ENCODE measurements at places on chromosomes 3 and 15.

DNA sequence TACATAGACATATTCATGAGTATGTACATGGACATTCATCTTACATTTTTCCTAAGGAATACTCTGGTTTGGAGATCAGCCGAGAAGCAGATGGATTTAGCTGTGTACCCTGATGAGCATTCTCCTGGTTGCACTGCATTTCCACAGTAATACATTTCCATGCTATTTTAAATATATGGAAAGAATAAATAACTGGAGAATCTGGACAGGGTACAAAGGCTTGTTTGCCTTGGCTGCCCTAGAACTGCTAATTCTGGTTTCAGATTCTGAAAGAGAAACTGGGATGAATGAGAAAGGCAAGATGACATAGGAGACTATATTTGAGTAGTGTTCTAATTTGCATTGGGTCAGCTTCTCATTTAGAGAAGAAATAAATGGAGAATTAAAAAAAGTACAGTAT lies 190.8 kb upstream of the FAM3D start:
- no peak for DNase-seq

DNA sequence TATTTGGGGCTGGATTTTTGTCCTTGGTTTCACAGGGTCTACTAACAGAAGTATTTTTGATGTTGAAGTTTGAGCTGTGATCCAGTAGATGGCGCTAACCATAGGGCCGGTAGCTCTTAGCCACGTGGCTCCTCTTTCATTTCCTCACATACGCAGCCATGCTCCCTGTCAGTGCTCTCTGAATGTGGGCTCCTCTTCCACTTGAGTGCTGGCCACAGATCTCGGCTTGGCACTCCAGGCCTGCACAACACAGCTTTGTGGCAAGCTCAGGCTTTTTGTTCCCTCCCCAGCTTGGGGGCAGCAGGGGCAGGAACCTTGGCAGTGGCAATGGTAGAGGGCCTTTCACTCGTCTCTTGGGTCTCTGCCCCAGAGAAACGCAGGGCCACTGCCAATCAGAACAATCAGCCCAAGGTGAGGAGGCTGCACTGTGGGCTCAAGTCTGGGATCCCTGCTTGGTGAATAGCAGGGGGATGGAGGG lies 18.6 kb upstream of the DNAAF4 start:
- DNase-seq, result no peak

- DNase-seq, result no peak
Measured at GRCh38 chr3:49807431-49808114, 4.5 kb downstream of the INKA1 start.

DNA sequence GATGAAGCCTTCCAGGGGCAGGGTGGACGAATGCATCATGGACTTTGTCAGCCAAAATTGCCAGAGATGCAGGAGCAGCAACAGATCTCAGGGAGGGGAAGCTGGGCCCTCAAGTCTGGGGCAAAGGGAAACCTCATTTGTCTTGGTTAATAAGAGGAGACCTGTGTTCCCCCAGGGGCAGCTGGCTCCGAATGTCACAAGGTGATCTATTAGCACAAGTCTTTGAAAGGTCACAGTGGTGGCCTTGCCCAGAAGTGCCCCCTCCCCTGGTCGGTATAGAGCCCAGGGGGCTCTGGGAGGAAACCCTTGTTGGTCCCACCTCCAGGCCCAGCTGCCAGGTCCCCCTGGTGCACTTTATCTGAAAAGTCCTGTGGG lies 46.2 kb downstream of the ABTB1 start:
- DNase-seq, result no peak

DNA sequence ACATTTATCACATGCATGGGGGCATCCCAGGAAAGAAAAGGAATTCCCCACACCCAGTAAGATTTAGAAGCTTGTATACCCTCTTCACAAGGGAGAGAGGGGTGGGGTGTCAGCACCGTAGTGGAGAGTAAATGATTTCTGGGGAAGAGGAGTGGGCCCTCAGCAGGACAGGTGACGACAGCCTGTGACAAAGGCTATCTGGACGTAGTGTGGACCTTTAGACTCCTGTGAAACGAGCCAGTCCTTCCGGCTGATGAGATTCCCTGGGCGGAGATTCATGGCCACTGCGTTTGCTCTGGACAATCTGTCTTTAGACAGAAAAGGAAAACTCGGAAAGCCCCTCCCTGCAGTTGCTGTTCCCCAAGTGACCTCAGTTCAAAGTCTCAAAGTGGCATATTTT lies 1.7 kb upstream of the FAM3D start:
- no peak for DNase-seq

DNA sequence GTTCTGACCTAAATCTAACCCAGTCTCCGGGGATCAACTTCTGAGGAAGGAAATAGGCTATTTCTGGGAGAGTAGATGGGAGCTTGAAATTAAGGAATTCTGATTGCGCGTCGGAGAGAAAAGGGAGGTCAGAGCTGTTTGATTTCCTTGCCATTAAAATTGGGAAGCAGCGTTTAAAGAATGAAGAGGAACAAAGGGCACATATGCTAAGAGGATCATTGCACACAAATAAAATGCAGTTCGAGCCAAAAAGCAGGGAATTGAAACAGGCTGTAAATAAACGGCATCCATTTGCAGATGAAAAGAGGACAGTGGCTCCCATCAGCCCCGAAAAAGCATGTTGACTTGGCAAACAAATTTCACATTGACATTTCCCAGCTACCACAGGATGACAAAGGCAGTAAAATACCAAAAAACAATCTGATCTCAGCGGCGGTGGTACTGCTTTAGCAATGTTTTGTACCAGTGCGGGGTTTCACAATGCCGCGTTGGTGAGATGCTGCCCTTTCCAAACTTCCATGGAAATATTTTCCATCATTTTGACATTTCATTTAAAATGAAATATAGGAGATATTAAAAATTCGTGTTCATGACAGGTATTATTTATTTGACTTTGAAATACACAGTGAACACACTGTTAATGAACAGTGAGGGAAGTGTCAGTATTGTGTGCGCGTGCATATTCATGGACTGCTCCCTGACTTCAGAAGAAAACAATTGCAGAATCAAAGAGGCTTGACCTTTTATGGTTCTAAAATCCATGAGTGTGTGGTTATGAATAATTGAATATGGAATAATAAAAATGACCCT lies 108.8 kb downstream of the SQOR start:
- DNase-seq, result no peak

DNA sequence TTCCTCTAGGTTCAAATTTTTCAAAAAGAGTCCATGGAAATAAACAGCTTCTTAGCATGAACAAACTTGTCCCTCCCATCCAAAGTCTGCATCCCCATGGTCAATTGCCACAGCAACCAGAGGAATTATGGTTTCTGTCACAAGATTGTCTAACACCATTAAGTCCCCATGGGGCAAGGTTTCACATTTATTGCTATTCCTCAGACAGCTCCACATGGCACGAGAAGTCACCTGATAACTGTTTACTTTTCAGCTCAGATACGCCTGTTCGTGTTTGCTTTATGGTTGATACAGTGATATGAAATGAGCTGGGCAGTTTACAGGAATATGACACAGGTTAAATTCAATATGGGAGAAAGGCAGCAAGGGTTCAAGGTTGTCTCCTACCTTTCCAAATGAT lies 37.9 kb upstream of the MUC13 start:
- DNase-seq, result no peak

- no peak for DNase-seq
Measured at GRCh38 chr3:131077904-131078303, 51.2 kb downstream of the NEK11 start.

DNA sequence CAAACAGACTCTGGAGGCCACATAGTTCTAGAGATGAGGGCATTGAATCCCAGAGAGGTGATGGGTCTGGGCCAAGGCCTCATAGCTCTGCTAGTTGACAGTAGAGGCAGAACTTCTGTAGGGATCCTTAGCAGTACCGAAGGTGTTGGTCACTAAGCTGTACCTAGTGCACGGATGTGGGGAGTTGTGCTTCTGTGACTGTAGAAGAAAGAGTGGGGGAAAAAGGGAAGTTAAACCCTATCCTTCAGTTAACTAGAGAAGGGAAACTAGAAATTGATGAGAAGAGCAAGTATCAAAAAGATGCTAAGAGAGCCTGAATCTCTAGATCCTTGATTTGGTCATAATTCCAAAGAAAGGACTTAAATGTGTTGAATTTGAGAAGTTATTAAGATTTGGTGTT lies 186.7 kb downstream of the NFKBIZ start:
- DNase-seq, result no peak

GRCh38 chr3:140702281-140702680 lies 24.4 kb downstream of the TRIM42 start:
- no peak for DNase-seq

- no peak for DNase-seq
Measured at GRCh38 chr15:70281811-70282307, 184.1 kb upstream of the TLE3 start.

- DNase-seq, result no peak
Measured at GRCh38 chr15:80730387-80730786, 35.3 kb downstream of the ABHD17C start.

- no peak for DNase-seq
Measured at GRCh38 chr15:100723315-100723801, 121.0 kb downstream of the ASB7 start.

GRCh38 chr3:4990069-4990468 lies 10.8 kb downstream of the BHLHE40 start:
- DNase-seq, result no peak

GRCh38 chr3:11381563-11381962 lies 109.4 kb downstream of the ATG7 start:
- DNase-seq, result no peak

GRCh38 chr15:62164396-62165103 lies 535 bp downstream of the C2CD4B start:
- DNase-seq, result no peak

DNA sequence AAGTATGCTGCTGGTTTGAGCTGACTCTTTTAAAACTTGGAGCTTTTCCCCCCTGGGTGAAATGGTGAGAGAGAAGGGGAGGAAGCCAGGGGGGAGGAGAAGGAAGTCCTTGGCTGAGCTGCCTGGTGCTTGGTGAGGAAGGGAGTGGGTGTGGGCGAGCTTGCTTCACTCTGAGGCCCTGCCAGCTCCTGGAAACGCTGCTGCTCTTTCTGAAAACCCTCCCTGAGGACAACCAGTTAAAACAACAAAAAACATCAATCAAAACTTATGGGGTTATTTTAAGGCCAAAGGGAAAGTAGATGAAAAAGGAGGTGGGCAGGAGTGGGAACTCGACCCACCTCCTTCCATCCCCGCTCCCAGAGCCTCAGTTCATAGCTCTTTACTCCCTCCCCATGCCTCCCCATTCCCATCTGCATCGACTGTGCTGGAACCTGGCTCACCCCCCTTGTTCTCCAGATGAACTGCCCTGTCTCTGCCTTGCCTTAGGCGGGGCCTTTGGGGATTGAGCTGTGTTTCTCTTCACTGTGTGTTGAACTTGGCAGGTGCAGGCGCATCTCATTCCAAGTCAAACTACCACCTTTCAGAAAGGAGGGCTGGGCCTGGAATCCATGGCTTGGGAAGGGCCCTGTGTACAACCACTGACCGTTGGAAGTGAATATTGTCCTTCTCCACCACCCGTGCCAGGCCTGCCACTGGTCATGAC lies 166.1 kb downstream of the ZNF621 start:
- no peak for DNase-seq

GRCh38 chr3:135055449-135055848 lies 260.4 kb downstream of the EPHB1 start:
- DNase-seq, result no peak

GRCh38 chr15:81195339-81195864 lies 1.3 kb upstream of the IL16 start:
- DNase-seq, result no peak

DNA sequence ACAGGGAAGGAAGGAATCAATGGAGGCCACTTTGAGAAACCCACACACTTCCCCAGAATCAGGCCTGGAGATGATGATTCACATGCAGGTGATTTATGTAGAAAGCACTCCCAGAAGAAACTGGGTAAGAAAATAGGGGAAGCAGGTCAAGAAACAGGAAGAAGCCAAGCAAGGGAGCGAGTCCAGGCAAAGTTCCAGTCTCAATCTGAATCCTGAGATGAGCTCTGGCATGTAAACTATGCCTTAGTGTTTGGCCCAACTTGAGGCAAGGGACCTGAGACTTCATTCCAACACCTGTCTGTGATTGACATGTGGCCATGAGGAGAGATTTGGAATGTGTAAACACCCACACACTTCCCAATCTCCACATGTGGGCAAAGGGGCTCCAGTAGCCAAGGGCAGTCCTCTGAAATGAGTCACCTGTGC lies 61.6 kb upstream of the CTNNB1 start:
- DNase-seq, result no peak

DNA sequence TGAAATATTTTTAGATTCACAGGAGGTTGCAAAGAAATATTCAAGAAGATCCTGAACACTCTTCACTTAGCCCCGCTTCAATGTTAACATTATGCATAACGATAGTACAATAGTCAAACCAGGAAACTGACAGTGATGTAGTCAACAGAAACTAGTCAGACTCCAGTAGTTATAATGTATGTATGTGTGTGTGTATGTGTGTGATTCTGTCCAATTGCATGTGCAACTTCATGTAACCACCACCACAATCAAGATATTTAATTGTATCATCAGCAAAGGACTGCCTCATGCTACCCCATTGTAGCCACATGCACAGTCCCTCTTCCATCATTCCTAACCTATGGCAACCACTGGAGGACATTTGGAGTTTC lies 77.9 kb downstream of the APBA2 start:
- DNase-seq, result no peak

DNA sequence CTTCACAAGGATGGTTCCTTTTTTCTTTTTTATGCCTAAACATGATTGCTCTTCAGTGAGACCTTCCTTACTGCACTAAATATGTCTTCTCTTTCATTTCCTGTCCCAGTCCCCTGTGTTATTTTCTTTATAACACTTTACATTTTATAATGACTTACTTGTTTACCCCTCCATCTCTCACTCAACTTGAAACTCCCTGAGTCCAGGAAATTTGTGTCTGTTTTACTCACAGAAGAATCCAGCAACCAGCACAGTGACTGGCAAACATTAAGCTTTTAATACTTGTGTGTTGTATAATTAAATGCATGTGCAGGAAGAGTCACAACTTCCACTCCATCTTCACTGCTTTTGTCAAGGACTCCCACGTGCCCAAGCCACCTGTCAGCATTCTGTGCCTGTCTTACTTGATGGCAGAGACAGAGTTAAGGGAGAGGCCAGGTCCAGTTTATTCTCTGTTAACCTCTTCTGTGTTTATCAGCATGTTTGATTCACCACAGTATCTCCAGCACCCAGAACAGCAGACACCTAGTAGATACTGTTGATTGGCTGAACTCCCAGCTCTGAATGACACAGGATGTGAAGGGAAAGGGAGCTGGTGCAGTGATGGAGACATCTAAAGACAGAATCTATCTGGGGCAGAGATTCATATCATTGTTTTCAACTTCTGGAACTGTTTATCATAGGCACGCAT lies 42.8 kb downstream of the SSR3 start:
- DNase-seq, result no peak

DNA sequence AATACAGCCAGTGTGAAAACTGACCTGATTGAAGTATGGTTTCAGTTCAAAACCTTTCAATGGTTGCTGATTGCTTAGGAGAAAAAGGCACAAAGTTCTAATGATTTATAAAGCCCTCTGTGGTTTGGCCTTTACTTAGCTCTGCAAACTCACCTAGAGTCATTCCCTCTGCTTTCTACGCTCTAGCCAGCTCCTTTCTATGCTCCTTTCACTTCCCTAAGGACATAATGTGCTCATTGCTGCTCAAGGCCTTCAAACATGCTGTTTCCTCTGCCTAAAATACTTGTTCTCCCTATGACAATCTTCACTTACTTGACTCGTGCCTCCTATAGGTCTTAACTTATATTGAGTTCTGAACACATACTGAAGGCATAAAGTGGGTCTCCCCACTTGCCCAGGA lies 19.0 kb downstream of the RPL39L start:
- no peak for DNase-seq

Measured in D721Med (cell line).